ENCODE measurements at places on chromosomes 13 and 19.
A peak's percentile ranks its signal among the peaks of the same experiment; 100 is the strongest.

- no peak for DNase-seq
These were observed 60.1 kb downstream of the DACH1 start for GRCh38 chr13:71806886-71807285.

GRCh38 chr19:14731200-14731599 lies 41.4 kb downstream of the ZNF333 start:
- no peak for DNase-seq

- DNase-seq, result no peak
These were observed 902 bp upstream of the CCDC106 start for GRCh38 chr19:55646889-55647731.

DNA sequence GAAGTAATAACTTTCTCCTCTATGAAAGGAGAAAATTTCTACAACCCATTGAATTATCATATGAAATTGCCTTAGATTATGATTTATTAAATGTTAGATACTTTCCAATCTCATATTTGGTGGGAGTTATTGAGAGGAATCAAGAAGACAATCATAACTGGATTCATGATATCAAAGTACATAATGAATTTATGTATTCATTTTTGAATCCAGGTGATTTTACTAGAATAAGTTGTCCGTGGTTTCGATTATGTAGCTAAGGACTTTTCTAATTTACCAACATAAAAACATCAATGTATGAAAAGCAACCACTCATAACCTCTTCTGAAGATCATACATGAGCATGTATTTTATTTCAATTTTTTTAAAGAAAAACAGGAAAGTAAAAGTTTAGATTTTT lies 1225.0 kb upstream of the MIR17HG start:
- no peak for DNase-seq

DNA sequence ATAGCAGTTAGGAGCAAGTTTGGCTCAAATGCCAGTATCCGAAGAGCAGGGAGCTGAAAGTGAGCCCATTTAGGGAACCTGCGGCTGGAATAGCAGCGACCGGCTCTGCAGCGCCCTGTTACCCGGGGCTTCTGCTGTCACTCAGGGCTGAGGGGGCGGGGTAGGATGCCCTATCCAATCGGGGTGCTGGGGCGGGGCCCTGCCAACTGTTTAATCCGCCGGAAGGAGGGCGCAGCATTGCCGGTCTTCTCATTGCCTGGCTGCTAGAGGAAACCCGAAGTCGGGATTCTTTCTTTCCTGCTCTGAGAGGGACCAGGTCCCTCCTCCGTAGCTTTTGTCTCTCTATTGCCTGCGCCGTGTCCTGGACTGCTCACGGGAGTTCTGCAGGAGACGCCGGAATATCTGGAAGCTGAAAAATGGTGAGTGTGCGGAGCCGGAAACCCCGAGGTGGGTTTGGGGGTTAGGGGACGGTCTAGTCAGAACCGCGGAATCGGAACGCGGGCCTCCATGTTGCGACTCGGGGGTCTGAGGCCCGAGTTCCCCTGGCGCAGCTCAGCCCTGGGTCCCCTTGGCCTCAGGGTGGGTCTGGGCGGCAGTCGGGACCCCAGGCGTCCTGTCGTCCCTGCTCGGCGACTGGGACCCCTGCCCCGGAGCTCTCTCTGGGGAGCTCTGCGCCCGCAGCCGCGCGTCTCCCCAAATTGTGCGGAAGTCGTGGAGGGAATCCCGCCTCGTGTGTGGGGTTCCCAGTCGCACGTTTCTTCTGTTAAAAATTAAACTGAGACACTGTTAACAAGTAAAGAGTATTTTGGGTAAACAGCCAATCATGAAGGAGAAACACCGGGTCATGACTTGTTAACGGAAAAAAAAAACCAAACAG lies 22.8 kb downstream of the ZNF763 start:
- peak; percentile 75 for DNase-seq

- no peak for DNase-seq
These were observed 1015.7 kb downstream of the PCDH9 start for GRCh38 chr13:66214467-66214866.

DNA sequence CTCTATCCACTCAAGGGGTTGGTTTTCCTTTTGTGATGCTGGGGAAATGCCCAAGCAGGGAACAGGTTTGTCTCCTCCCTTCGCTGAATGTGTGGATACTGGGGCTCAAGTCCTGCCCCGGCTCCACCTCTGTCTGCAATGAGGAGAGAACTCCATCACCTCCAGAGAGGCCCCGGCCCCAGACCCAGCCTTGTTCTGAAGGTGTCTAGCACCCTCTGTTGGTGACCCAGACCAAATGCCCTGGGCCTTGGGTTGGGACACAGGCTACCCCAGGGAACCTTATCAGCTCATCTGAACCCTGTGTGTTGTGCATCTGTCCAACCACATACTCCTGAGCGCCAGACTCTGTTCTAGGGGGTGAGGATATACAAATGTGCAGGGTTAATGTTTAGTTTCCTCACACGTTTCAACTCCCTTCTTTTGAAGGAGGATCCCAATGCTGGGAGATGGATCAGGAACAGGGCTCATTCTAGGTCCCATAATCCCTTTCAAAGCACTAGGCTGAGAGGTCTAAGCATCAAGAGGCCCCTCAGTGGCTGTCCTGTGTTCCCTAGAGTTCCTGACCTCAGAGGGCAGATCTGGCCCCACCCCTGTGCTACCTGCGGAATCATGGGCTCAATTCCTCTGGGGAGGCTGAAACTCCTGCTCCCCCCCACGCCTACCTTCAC lies 112.5 kb upstream of the SLC7A1 start:
- DNase-seq, result no peak

DNA sequence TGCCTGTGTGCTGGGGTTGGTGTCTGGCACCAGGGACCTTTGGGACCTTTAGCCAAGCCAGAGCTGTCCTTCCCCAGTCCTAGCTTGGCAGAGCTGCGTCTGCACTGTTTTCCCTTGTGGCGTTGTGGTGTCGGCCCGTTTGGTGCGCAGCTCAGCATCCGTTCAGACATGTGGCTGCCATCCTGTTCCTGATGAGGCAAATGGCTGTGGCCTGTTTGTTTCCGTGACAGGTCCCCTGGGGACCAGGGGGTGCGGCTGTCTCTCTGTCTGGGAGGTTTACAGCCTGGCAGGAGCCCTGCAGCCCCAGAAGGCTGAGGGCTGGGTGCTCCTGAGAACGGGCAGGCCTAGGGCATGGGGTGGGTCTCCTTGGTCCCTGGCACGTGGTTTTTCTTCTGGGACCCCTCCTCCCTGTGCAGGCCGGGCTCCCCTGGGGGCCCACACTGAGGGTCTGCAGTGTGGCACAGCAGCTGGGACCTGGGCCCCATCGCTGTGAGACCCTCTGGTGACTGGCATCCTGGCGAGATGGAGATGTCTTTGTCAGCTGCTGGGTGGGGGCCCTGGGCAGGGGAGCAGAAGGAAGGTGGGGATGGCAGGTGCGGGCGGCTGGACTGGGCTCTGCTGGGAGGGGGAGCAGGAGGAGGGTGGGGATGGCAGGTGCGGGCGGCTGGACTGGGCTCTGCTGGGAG lies 4.0 kb downstream of the SPPL2B start:
- no peak for DNase-seq

DNA sequence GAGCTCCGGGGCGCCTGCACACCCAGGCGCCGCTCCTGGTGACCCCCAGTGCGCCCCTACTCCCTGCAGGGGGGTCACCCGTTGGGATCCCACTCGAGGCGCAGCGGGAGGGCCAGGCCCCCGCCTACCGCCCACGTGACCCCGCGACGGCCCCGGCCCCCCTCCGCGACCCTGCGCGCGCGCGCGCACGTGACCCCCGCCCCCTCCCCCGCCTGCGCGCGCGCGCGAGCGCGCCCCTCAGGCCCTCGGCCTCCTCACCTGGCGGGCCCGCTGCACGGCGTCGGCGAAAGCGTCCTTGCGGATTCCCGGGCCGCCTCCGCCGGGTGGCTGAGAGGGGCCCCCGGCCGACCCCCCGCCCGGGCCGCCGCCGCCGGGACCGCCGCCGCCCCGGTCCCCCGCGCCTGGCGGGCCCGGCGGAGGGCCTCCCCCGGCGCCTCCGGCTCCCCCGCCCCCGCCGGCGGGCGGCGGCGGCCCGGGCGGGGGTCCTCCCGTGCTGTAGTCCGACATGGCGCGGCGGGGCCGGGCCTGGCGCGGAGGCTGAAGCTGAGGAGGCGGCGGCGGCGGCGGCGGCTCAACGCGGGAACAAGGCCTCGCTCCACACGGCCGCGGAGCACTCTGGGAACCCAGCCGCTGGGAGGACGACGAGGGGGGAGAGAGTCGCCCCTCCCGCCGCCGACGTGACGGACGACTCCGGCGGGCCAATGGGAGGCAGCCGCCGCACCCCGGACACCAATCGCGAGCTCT lies at the start of gene KHSRP:
Gene KHSRP (minus strand): TSS at position 617 of the 744 bp plus-strand sequence. CDS start 110 bp downstream, at position 507.
- no peak for DNase-seq

DNA sequence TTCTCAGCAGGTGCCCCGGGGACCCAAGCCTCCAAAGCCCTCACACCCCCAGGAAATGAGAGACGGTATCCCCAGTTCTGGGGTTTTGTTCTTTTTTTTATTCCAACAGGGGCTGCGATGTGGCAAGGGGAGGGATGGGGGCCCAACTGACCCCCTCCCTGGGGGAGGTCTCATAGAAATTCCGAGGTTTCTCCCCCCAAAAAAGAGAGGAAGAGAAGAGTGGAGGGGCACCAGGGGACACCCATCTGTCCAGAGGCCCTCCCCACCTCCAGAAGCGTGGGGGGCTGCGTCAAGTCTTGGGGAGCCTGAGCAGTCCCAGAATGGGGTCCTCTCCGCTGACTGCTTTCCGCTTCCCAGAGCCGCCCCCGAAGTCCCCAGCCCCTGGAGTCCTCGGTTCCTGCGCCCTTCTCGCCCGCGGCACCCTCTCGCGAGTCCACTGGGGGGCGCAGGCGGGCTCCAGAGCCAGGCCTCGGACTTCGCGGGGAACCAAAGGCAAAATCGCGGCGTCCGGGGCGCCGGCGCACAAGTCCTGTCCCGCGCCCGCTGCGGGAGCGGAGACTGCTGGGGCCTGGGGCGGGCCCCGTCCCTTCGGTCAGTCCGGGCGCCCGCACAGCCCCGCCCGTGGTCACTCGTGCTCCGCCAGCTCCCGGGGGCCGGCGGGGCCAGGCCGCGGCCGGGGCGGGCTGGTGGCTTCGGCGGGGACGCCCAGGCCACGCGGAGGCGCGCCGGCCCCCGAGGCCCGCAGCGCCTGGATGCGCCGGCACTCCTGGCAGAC lies 4.4 kb upstream of the ATP1A3 start:
- DNase-seq, result no peak

GRCh38 chr19:1241417-1242095 lies at the start of gene ATP5F1D:
TSS of gene ATP5F1D (plus strand) at chr19:1241751. CDS start at chr19:1241851, 100 bp downstream.
- no peak for DNase-seq

DNA sequence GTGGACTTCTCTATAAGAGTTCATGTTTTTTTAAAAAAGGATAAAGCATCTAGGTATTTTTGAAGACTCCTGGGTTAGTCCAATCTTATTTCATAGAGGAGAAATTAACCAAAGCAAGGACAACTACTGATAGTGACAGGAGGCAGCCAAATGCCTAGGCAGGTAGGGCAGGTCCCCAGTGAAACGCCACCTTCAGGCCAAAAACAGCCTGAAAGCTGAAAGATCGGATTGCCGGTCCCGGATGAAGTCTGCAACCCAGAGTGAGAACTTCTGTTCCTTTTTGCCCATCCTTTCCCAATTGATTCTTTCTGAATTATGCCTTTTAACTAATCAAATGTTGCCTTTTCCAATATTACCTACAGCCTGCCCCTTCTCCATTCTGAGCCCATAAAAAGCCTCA lies 6.1 kb upstream of the GGACT start:
- no peak for DNase-seq

DNA sequence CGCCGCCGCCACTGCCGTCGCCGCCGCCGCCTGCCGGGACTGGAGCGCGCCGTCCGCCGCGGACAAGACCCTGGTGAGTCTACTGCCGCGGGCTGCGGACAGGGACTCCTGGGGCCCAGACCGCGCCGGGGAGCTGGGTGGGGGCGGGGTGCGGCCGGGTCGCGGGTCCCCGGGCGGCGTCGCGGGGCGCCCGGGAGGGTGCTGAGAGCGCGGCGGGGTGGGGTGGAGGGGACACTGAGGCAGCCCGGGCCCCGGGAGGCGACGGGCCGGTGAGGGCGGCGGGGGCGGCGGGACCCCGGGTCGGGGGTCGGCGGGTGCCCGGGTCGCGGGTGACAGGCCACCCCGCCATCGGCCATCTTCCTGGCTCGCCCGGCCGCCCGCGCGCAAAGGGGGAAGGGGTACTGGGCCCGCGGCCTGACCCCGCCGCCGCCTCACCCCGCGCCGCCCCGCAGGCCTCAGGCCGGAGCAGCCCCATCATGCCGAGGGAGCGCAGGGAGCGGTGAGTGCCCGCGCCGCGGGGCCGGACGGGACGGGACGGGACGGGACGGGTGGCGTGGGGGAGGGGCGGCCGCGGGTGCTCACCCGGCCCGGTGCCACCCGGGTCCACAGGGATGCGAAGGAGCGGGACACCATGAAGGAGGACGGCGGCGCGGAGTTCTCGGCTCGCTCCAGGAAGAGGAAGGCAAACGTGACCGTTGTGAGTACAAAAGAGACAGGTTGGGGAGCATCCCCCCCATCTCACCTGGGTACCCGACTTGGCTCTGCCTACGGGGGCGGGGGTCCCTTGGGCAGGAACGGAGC lies 489 bp downstream of the CCNE1 start:
- no peak for DNase-seq

- no peak for DNase-seq
These were observed 26.3 kb upstream of the SERP2 start for GRCh38 chr13:44347301-44347700.

DNA sequence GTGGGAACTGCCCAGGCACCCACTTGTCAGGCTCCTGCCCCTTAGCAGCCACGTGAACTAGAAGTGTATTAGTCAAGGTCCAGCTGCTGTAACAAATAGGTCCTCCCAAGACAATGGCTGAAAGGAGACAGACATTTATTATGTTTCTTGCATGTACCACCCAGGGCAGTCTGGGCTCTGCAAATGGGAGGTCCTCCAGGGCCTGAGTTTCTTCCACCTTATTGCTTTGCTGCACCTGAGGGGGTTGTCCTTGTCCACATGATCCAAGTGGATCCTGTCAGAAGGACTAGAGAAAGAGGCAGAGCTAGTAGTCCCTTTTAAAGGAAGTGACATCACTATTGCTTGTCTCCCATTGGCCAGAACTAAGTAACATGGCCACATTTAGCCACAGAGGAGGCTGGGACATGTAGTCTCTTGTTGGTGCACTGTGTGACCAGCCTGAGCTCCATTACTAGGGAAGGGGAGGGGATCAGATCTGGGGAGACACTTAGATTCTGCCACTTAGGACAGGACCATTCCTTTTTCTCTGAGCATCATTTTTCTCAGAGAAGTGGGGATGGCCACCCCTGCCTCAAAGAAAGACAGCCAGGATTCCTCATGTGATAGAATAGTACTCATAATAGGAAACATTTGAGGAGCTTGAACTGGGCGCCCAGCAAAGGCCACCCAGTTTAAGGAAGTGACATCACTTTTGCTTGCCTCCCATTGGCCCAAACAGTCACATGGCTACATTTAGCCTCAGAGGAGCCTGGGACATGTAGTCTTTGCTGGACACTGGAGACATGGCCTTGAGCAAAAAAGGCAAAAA lies 15.1 kb downstream of the CC2D1A start:
- no peak for DNase-seq

- no peak for DNase-seq
These were observed 1.3 kb downstream of the IL11 start for GRCh38 chr19:55368701-55369563.

- DNase-seq, result peak; percentile 47
These were observed 37.7 kb upstream of the MCF2L start for GRCh38 chr13:112931028-112931934.

- DNase-seq, result no peak
These were observed 175.9 kb upstream of the TRPC4 start for GRCh38 chr13:38045278-38046048.

Measured in cerebellar nuclear complex (tissue), 1 donor.